Lower lobe of right lung (tissue), 2 donors: ENCODE measurements at places on chromosomes 16 and 17. TPM values are rescaled to one million over a fixed set of nuclear protein-coding genes. Genes with fewer than 3 reads are reported as not detected.
A peak's percentile ranks its signal among the peaks of the same experiment; 100 is the strongest.

CCL16 gene
- total RNA-seq = 0.50 TPM

- no peak overlapping the region for H3K4me3 ChIP-seq
- no peaks in the 10 kb centered on the region for H3K27me3 ChIP-seq
- peaks cover 15% of the 10 kb centered on the region for H3K4me1 ChIP-seq
- H3K36me3 ChIP-seq = no peaks in the 10 kb centered on the region
- no peak overlapping the region for H3K27ac ChIP-seq
- DNase-seq = no peak
Observed at GRCh38 chr17:61284174-61284573, 115.5 kb upstream of the TBX2 start.

- no peaks in the 10 kb centered on the region for H3K27me3 ChIP-seq
- H3K27ac ChIP-seq = no peak overlapping the region
- peaks cover 86% of the 10 kb centered on the region for H3K36me3 ChIP-seq
- peaks cover 4% of the 10 kb centered on the region for H3K4me1 ChIP-seq
- no peak for DNase-seq
Observed at GRCh38 chr16:53453928-53454327, 19.7 kb downstream of the RBL2 start.

CDT1 gene
- 3.5 TPM for total RNA-seq

- H3K4me1 ChIP-seq = peaks cover 4% of the 10 kb centered on the region
- H3K36me3 ChIP-seq = no peaks in the 10 kb centered on the region
- H3K27ac ChIP-seq = no peak overlapping the region
- H3K4me3 ChIP-seq = no peak overlapping the region
Observed at GRCh38 chr16:10791048-10791447, 27.5 kb downstream of the TVP23A start.

DNA sequence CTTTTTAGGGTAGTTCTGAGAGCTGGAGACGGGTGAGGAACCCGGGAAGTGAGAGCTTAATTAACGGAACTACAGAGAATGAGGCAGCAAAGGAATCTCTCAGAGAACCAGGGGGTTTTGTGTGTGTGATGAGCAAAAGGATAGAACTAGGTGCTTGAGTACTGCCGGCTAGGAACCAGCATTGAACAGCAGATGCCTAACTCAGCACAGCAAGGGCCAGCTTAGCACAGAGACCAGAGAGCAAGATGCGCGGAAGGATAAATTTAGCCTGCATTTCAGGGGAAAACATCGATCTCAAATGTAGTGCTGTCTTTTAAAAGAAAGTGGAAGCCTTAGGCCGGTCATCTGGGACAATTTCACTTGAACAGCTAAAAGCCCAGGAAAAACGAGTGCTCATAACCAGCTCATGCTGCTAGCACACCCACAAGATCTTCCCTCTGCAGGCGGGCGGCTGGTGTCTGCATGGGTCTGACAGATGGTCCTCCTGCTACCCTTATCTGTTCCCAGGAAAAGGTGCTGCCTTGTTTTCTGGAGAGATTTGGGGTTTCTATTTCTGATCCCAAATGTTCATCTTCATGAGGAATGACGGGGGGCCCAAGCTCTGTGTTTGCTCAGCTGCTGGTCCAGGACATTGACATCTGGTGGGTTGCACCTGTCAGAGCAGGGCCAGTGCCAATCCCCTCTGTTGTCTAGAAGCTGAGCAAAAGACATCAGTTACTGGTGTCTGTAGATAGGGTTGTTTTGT, 103.9 kb downstream of the SOCS1 start:
- H3K4me1 ChIP-seq = peaks cover 4% of the 10 kb centered on the region
- DNase-seq = no peak
- no peaks in the 10 kb centered on the region for H3K36me3 ChIP-seq
- no peaks in the 10 kb centered on the region for H3K27me3 ChIP-seq
- no peak overlapping the region for H3K27ac ChIP-seq

GRCh38 chr17:59287891-59288290, 43.6 kb upstream of the YPEL2 start:
- H3K4me3 ChIP-seq = no peak overlapping the region
- H3K27me3 ChIP-seq = no peaks in the 10 kb centered on the region
- no peak overlapping the region for H3K27ac ChIP-seq
- no peak for DNase-seq
- H3K4me1 ChIP-seq = peaks cover 8% of the 10 kb centered on the region

DNA sequence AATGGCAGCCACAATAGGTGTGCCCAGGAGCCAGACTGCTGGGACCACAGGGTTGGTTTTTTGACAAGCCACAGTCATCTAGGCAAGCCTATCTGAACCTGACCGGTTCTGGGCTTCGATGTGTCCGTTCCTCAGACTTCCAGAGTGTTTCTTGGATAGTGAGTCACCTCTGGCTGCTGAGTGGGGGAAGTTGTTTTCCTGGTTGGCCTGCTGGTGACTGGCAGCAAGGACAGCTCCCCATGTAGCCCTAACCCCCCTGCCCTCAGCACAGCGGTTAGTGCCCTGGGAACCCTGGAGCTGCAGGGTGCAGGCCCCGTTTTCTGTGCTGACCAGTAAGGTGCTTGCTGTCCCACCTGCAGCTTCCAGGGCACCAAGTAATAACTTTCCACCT, 65.5 kb downstream of the PLD6 start:
- H3K4me3 ChIP-seq = no peak overlapping the region
- no peaks in the 10 kb centered on the region for H3K27me3 ChIP-seq
- no peak for DNase-seq
- H3K27ac ChIP-seq = peak overlapping the region; percentile 33

- no peaks in the 10 kb centered on the region for H3K36me3 ChIP-seq
- no peak for DNase-seq
- no peak overlapping the region for H3K27ac ChIP-seq
- no peaks in the 10 kb centered on the region for H3K4me1 ChIP-seq
- no peaks in the 10 kb centered on the region for H3K27me3 ChIP-seq
- H3K4me3 ChIP-seq = no peak overlapping the region
Observed at GRCh38 chr17:41474863-41475262, 6.1 kb downstream of the KRT35 start.

- H3K27me3 ChIP-seq = no peaks in the 10 kb centered on the region
- H3K4me3 ChIP-seq = peak overlapping the region; percentile 97
- DNase-seq = no peak
- H3K27ac ChIP-seq = peak overlapping the region; percentile 100
Observed at GRCh38 chr16:27317738-27318391, 4.1 kb downstream of the IL4R start.

PRSS27 gene
- total RNA-seq = 1.3 TPM

DNA sequence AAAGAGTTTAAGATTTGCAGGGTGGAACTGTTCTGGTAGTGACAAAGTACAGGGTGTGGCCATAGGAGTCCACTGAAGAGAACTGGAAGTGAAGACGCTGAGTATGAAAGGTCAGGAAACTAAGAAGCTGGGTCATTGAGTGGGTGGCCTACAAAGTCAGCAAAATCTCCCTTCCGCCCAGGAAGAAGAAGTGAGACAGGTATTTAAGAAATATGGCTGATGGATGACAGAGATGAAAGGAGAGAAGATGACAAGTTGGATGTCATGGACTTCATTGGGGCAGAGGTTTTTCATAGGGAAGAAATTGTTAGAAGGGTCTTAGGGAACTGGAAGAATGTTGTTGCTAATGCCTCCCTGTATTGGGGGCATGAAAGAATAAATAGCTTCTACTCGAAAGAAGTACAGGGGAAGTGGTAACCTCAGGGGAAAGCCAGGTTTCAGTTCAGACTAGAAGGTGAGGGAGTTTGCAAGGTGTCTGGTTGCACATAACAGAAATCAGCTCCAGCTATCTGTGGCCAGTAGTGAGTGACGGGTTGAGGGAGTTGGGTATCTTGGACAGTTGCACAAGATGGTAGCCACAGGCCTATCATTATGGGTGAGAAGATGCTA, 33.6 kb upstream of the MED13 start:
- H3K4me3 ChIP-seq = no peak overlapping the region
- H3K4me1 ChIP-seq = no peaks in the 10 kb centered on the region
- DNase-seq = no peak
- H3K27me3 ChIP-seq = no peaks in the 10 kb centered on the region
- H3K36me3 ChIP-seq = no peaks in the 10 kb centered on the region
- H3K27ac ChIP-seq = no peak overlapping the region

GRCh38 chr17:6536053-6536452, 20.3 kb downstream of the PITPNM3 start:
- H3K36me3 ChIP-seq = no peaks in the 10 kb centered on the region
- no peaks in the 10 kb centered on the region for H3K4me1 ChIP-seq
- no peak for DNase-seq
- H3K27ac ChIP-seq = no peak overlapping the region

GRCh38 chr16:53896722-53897121, 192.8 kb downstream of the FTO start:
- no peak overlapping the region for H3K27ac ChIP-seq
- DNase-seq = no peak
- no peaks in the 10 kb centered on the region for H3K36me3 ChIP-seq
- H3K4me3 ChIP-seq = no peak overlapping the region

GRCh38 chr17:59423137-59423724, 91.8 kb downstream of the YPEL2 start:
- no peak for DNase-seq
- no peaks in the 10 kb centered on the region for H3K27me3 ChIP-seq
- H3K27ac ChIP-seq = no peak overlapping the region

- H3K4me3 ChIP-seq = peak overlapping the region; percentile 18
- no peak for DNase-seq
- no peaks in the 10 kb centered on the region for H3K27me3 ChIP-seq
- peaks cover 18% of the 10 kb centered on the region for H3K4me1 ChIP-seq
Observed at GRCh38 chr17:55635253-55635914, 87.3 kb downstream of the TMEM100 start.

GRCh38 chr16:75301804-75302203, 50.4 kb upstream of the BCAR1 start:
- no peak overlapping the region for H3K27ac ChIP-seq
- DNase-seq = no peak
- H3K4me1 ChIP-seq = peaks cover 23% of the 10 kb centered on the region
- peaks cover 37% of the 10 kb centered on the region for H3K36me3 ChIP-seq
- no peak overlapping the region for H3K4me3 ChIP-seq

DNA sequence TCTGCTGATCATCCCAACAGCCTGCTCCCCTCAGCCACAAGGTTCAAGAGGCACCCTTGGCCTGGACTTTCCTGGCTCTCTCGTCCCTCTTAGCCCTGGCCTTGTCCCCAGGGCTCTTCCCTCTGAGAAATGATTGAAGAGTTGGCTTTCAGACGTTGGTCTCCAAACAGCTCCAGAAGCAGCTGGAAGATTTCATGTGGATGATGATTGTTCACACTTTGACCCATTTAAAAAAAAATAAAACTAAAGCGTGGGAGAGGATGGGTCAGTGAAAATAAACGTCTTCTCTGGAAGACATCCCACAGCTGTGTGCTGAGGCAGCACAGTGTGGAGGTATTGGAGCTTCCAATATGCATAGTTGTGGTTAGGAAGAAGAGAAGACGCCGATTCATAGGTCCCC, 54.7 kb upstream of the CDH11 start:
- H3K27ac ChIP-seq = no peak overlapping the region
- H3K4me1 ChIP-seq = no peaks in the 10 kb centered on the region
- DNase-seq = no peak
- no peaks in the 10 kb centered on the region for H3K36me3 ChIP-seq
- H3K27me3 ChIP-seq = no peaks in the 10 kb centered on the region

DNA sequence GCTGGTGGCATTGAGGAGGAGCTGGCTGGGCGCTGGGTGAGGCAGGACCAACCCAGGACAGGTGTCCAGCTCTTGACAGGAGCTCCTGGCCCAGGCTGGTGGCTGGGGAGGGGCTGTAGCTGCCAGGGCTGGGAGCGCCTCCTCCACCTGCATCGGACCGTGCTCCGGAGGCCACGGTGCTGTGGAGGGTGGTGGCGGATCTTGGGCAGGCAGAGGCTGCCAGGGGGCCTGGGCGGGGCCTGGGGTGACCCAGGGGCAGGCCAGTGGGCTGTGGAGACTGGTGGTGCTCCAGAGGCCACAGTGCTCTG, 32.0 kb downstream of the SOX8 start:
- no peaks in the 10 kb centered on the region for H3K36me3 ChIP-seq
- peaks cover 19% of the 10 kb centered on the region for H3K27me3 ChIP-seq
- H3K4me1 ChIP-seq = no peaks in the 10 kb centered on the region
- H3K27ac ChIP-seq = no peak overlapping the region
- DNase-seq = no peak
- H3K4me3 ChIP-seq = no peak overlapping the region

- H3K27me3 ChIP-seq = no peaks in the 10 kb centered on the region
- H3K4me1 ChIP-seq = no peaks in the 10 kb centered on the region
- H3K27ac ChIP-seq = no peak overlapping the region
- no peaks in the 10 kb centered on the region for H3K36me3 ChIP-seq
- H3K4me3 ChIP-seq = no peak overlapping the region
Observed at GRCh38 chr16:63216696-63217423, 1180.6 kb upstream of the CDH8 start.

- no peak for DNase-seq
- H3K27ac ChIP-seq = no peak overlapping the region
- no peaks in the 10 kb centered on the region for H3K27me3 ChIP-seq
- no peak overlapping the region for H3K4me3 ChIP-seq
Observed at GRCh38 chr17:39800540-39800939, 62.8 kb downstream of the GRB7 start.

DHRS7C gene
- not detected for total RNA-seq

GRCh38 chr17:44981221-44981968, 13.3 kb upstream of the C1QL1 start:
- H3K27me3 ChIP-seq = peaks cover 25% of the 10 kb centered on the region
- no peak overlapping the region for H3K4me3 ChIP-seq
- no peak overlapping the region for H3K27ac ChIP-seq
- peaks cover 26% of the 10 kb centered on the region for H3K4me1 ChIP-seq

DNA sequence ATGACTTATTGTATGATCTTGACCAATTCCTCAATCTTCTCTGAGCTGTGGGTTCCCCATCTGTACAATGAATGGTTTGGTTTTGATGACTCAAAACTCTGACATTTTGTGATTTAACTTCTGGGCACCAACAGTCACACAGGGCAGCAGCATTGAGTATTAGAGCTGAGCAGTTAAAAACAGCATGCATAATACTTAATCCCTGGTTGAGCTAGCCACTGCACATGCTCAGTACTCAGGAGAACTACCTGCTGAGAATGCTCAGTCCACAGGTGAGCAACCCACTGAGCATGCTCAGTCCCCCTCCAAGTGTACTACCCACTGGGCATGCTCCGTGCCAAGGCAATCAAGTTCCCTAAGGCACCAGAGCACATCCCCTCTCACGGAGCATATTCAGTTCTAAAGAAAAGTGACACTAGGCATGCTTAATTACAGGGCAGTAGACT, 68.7 kb downstream of the AIPL1 start:
- peaks cover 5% of the 10 kb centered on the region for H3K4me1 ChIP-seq
- peaks cover 14% of the 10 kb centered on the region for H3K27me3 ChIP-seq
- H3K27ac ChIP-seq = no peak overlapping the region
- H3K36me3 ChIP-seq = no peaks in the 10 kb centered on the region
